Upper lobe of left lung (tissue), 6 donors: ENCODE measurements at places on chromosomes 7 and 10.

GRCh38 chr7:120395526-120396019 lies 122.6 kb downstream of the KCND2 start:
- no peak overlapping the region for H3K27ac ChIP-seq
- no peak for DNase-seq
- H3K36me3 ChIP-seq, result no peaks in the 10 kb centered on the region
- H3K4me3 ChIP-seq, result no peak overlapping the region

DNA sequence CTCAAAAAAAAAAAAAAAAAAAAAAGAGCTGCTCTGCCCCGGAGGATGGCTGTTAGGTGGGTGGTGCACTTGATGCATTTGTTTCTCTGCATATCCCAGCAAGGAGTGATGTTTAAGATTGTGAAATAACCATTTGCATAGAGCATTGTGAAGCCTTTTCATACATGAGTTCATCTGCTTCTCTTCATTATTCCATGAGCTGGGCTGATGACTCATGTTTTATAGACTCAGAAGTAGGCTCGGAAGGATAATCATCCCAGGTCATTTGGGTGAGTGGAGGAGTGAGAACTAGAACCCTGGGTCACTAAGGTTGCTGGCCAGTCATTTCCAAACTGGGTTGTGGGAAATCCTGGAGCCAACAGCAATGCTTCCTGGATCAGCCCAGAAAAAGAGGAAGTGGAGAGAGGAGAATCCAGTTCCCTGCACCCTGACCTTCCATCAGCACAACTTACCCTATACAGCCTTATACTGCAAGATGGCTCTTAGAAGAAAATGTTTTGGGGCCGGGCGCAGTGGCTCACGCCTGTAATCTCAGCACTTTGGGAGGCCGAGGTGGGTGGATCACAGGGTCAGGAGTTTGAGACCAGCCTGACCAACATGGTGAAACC lies 45.3 kb downstream of the TACC2 start:
- no peak for DNase-seq
- H3K36me3 ChIP-seq, result no peaks in the 10 kb centered on the region
- no peak overlapping the region for H3K4me3 ChIP-seq
- H3K27me3 ChIP-seq, result no peaks in the 10 kb centered on the region
- H3K4me1 ChIP-seq, result peaks cover 6% of the 10 kb centered on the region
- no peak overlapping the region for H3K27ac ChIP-seq

DNA sequence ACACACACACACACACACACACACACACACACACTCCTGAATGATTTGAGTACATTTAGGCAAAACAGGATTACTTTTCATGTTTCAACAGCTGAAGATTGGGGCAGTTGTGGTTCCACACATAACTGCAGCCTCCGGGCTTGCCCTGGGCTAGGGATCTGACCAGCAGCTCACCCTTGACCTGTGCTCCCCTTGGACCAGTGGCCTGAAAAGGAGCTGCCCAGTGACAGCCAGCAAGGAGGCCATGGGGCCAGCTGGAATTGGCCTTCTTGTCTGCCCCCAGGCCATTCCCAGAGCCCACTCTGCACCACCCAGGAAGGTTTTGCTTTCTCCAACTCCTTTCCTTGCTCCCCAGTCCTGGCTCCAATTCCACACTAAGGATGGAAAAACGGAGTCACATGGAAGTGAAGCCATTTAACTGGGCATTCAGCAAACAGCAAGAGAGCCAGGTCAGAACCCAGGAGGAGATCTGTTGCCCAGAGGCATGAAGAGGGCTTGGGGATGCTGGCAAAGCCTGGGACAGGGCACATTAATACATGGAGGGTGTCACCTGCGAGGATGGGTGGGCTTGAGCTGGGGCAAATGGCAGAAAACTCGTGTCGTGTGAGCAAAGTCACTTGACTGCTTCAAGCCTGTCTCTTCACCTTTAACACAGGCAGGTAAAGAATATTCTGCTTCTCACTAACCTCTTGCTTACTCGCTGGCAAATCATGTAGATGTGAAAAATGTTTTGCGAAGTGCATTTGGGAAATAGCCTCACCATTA lies 61.5 kb upstream of the GDF10 start:
- H3K4me1 ChIP-seq, result no peaks in the 10 kb centered on the region
- DNase-seq, result no peak
- no peaks in the 10 kb centered on the region for H3K36me3 ChIP-seq

- H3K27ac ChIP-seq, result peak overlapping the region; percentile 93
- no peaks in the 10 kb centered on the region for H3K36me3 ChIP-seq
- H3K27me3 ChIP-seq, result no peaks in the 10 kb centered on the region
- H3K4me1 ChIP-seq, result peaks cover 15% of the 10 kb centered on the region
- no peak for DNase-seq
- H3K4me3 ChIP-seq, result no peak overlapping the region
These were observed 67.8 kb downstream of the CREM start for GRCh38 chr10:35194471-35194870.

DNA sequence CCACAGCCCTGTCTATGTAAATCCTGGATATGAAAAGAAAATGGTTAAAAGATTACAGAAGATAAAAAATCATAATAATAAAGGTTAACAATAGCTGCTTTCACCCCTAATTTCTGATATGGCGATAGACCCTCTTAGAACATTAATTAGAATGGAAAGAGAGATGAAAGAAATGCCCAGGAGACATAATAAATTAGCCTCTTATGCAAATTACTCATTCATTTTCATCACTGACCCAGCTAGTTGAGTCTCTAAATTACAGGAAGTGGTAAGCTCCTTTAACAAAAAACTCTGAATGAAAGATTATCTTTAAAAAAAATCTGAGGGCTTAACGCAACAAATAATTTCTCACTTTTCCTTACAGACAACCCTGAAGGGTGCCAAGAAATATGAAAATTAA lies 12.4 kb downstream of the GFRA1 start:
- H3K27ac ChIP-seq, result no peak overlapping the region
- DNase-seq, result no peak
- H3K4me3 ChIP-seq, result no peak overlapping the region
- H3K36me3 ChIP-seq, result no peaks in the 10 kb centered on the region
- no peaks in the 10 kb centered on the region for H3K4me1 ChIP-seq
- no peaks in the 10 kb centered on the region for H3K27me3 ChIP-seq

DNA sequence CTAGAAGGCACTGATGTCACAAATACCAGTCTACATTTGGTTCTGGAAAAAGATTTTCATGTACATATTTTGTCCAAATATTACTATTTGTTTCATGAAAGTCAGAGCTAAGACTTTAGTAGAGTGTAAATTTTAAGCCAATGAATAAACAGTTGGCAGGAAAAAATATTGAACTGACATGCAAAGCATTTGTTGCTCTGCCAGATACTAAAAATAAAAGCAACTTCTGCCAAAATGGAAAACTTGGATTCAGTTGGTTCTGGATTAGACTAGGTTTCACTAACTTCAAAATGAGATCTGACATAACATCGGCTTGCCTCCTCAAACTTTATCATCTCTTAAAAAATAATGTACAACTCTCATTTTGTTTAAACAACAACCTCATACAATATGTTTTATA lies 34.9 kb downstream of the FAM204A start:
- H3K36me3 ChIP-seq, result no peaks in the 10 kb centered on the region
- H3K4me1 ChIP-seq, result peaks cover 14% of the 10 kb centered on the region
- H3K27ac ChIP-seq, result no peak overlapping the region
- DNase-seq, result no peak
- no peaks in the 10 kb centered on the region for H3K27me3 ChIP-seq

DNA sequence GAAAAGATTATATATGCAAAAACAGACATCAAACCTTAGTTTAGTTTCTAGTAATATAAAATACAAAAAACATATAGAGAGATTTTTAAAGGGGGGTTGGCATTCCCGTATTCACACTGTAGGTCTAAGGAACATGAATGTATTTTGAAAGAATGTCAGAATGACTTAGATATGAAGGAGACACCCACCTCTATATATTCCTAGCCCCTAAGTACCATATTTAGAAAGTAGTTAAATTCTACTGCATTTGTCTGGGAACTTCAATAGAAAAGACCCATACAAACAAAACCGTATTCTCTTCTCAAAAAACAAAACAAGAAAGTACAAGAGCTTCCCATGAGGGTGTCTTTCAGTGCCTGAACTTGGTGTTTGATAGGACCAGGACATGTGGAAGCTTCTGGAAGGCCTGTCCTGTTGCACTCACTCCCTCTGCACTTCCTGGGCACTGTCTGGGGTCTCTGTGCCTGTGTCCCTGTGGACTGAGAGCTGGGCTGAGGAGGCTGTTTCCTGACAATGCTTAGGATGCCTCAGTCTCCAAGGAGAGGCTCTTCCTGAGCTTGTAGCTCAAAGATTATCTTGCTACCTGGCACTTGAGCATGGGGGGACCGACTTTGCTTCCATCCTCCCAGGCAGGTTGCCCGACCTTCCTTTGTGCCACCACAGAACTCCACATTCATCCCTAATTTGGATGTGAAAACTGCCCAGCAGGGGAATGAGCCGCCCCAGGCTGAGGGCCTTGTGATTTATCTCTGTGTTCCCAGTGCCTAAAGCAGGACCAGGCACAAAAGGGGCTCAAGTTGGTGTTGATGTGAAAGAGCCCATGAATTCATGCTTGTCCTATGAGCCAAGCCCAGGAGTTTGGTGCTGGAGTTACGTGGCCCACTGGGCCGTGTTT lies 44.4 kb upstream of the KLF6 start:
- H3K36me3 ChIP-seq, result no peaks in the 10 kb centered on the region
- H3K27ac ChIP-seq, result peak overlapping the region; percentile 87
- no peaks in the 10 kb centered on the region for H3K27me3 ChIP-seq
- peaks cover 11% of the 10 kb centered on the region for H3K4me1 ChIP-seq
- no peak for DNase-seq
- H3K4me3 ChIP-seq, result no peak overlapping the region

DNA sequence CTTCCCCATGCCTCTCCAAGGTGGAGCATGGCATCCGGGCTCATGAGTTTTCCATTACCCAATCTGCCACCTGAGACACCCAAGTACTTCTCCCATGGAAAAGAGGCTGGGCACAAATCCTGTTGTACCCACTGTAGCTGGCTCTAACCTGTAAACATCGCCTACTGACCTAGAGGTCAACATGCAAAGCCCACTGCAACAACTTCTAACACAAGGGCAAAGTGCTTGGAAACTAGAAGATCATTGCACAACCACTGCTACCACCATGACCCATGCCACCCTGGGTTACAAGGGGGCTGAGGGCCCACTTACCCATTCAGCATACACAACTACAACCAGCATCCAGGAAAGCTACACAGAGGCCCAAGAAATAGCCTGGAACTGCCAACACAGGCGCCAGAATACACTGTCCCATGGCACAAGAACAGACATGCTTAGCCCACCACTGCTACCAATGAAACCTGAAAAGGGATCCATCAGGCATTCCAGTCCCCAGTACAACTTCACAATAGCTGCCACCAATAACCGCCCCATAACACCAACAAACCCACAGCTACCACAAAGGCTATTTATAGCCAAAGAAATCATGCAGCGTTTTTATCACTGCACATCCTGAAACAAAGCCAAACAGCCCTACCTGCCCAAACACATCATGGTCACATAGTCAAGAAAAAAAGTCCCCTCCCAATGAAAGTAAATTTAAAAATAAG lies 63.4 kb downstream of the RNF32 start:
- no peaks in the 10 kb centered on the region for H3K36me3 ChIP-seq
- DNase-seq, result no peak
- no peak overlapping the region for H3K27ac ChIP-seq

- no peaks in the 10 kb centered on the region for H3K36me3 ChIP-seq
- H3K4me3 ChIP-seq, result no peak overlapping the region
- no peaks in the 10 kb centered on the region for H3K27me3 ChIP-seq
- no peak for DNase-seq
- no peaks in the 10 kb centered on the region for H3K4me1 ChIP-seq
- no peak overlapping the region for H3K27ac ChIP-seq
These were observed 40.1 kb downstream of the HHEX start for GRCh38 chr10:92729886-92730285.

- H3K4me3 ChIP-seq, result no peak overlapping the region
- peaks cover 53% of the 10 kb centered on the region for H3K36me3 ChIP-seq
- no peak overlapping the region for H3K27ac ChIP-seq
- peaks cover 12% of the 10 kb centered on the region for H3K4me1 ChIP-seq
- H3K27me3 ChIP-seq, result no peaks in the 10 kb centered on the region
- DNase-seq, result no peak
These were observed 14.6 kb downstream of the MINDY4 start for GRCh38 chr7:30785786-30786185.

- no peaks in the 10 kb centered on the region for H3K4me1 ChIP-seq
- DNase-seq, result no peak
- no peak overlapping the region for H3K4me3 ChIP-seq
- H3K27me3 ChIP-seq, result no peaks in the 10 kb centered on the region
- H3K27ac ChIP-seq, result no peak overlapping the region
These were observed 110.4 kb downstream of the PKD1L1 start for GRCh38 chr7:47837826-47838225.

- no peak overlapping the region for H3K27ac ChIP-seq
- DNase-seq, result no peak
- H3K4me3 ChIP-seq, result no peak overlapping the region
- peaks cover 16% of the 10 kb centered on the region for H3K4me1 ChIP-seq
- no peaks in the 10 kb centered on the region for H3K36me3 ChIP-seq
- H3K27me3 ChIP-seq, result no peaks in the 10 kb centered on the region
These were observed 12.1 kb downstream of the SAP25 start for GRCh38 chr7:100561491-100562194.

- DNase-seq, result peak; percentile 39
- H3K4me1 ChIP-seq, result no peaks in the 10 kb centered on the region
- H3K27ac ChIP-seq, result no peak overlapping the region
These were observed 26.1 kb downstream of the PRSS58 start for GRCh38 chr7:142231716-142232115.

DNA sequence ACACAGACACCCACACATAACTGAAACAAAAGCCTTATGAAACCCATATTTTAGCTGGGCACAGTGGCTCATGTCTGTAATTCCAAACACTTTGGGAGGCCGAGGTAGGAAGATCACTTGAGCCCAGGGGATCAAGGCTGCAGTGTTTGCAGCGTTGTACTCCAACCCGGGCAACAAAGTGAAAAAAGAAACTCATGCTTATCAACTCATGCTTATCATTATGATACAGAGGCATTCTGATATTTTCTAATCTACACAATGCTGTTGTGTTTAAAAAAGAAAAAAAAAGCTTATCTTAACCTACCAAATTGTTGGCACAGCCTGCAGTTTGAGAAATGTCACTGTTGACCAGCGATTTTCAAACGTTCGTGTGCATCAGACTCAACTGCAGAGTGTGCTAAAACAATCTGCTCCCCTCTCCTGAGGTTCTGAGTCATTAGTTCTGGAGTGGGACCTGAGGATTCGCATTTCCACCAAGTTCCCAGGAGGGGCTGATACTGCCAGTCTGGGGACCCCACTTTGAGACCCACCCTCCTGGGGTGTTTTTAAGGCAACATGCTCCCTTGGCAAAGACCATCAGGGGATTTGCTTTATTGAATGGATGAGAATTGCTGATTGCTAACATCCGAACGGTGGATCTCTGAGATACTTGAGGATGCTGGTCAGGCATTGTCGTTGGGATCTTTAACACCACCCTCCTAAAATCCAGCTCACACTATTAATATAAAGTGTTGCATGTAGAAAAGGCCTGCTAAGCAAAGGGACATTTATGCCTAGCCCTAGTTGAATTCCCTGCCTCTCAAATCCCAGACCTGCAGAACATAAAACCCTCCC lies 16.2 kb downstream of the CHST3 start:
- H3K27me3 ChIP-seq, result no peaks in the 10 kb centered on the region
- H3K4me3 ChIP-seq, result no peak overlapping the region
- no peak for DNase-seq
- no peaks in the 10 kb centered on the region for H3K36me3 ChIP-seq
- peak overlapping the region; percentile 26 for H3K27ac ChIP-seq

- H3K36me3 ChIP-seq, result peaks cover 69% of the 10 kb centered on the region
- H3K27me3 ChIP-seq, result no peaks in the 10 kb centered on the region
- H3K4me3 ChIP-seq, result no peak overlapping the region
- no peaks in the 10 kb centered on the region for H3K4me1 ChIP-seq
These were observed 15.6 kb downstream of the ZNF12 start for GRCh38 chr7:6691103-6691502.

- DNase-seq, result no peak
- H3K4me1 ChIP-seq, result no peaks in the 10 kb centered on the region
- H3K4me3 ChIP-seq, result no peak overlapping the region
- H3K27me3 ChIP-seq, result no peaks in the 10 kb centered on the region
- no peak overlapping the region for H3K27ac ChIP-seq
- no peaks in the 10 kb centered on the region for H3K36me3 ChIP-seq
These were observed 38.3 kb downstream of the AKR1B1 start for GRCh38 chr7:134420424-134421125.
